ENCODE measurements at places on chromosomes 1 and 21.

DNA sequence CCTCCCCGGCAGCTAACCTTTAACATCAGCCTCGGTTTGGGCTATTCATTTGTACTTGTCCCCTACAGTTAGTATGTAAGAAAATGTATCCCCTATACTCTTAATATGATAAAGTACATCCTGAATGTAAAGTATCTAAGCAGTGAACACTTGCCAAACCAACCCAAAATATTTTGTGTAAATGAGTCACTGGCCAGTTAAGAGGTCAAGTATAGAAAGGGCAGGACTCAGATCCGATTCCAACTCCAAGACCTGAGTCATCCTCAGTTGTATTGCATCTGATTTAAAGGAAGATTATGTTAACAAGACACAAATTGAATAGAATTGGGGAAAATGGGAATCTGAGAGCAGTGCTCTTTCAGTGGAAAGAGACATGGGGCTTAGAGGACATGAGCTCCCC lies 84.4 kb downstream of the CD58 start:
- DNase-seq: no peak

DNA sequence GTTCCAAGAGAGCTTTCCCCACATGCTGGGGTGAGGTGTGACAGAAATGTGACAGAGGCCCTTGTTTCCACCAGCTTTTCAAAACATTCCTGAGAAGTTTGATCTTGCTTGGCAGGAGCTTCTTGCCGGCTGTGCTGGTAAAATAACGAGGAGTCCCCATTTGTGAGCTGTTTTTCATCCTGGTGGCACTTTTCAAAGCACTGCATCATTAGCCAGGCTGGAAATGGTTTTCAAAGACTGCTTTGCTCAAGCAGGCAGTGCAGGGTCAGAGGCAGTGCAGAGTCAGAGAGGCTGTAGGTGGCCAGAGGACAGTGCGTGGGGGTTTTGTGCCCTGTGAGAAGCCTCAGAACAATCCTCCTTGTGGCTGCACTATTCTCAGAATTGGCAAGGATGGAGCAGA lies 75.8 kb upstream of the KCNA3 start:
- DNase-seq: no peak

GRCh38 chr1:150194381-150195031 lies 41.4 kb downstream of the ANP32E start:
- no peak for DNase-seq

DNA sequence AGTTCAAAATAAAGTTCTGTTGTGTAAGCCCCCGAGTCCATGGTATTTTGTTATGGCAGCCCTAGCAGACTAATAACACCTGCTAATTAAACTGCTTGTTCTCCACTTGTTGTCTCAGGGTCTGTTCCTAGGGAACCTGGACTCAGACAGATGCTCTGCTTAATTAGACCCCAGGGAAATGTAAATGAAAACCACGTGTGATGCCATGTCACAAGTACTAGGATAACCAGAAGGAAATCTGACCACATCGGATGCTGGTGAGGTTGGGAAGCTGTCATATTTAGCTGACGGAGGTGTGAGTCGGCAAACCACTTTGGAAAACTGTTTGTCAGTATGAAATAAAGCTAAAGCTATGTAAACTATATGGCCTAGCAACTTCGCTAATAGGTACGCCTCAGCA lies 19.6 kb downstream of the EDN2 start:
- no peak for DNase-seq

DNA sequence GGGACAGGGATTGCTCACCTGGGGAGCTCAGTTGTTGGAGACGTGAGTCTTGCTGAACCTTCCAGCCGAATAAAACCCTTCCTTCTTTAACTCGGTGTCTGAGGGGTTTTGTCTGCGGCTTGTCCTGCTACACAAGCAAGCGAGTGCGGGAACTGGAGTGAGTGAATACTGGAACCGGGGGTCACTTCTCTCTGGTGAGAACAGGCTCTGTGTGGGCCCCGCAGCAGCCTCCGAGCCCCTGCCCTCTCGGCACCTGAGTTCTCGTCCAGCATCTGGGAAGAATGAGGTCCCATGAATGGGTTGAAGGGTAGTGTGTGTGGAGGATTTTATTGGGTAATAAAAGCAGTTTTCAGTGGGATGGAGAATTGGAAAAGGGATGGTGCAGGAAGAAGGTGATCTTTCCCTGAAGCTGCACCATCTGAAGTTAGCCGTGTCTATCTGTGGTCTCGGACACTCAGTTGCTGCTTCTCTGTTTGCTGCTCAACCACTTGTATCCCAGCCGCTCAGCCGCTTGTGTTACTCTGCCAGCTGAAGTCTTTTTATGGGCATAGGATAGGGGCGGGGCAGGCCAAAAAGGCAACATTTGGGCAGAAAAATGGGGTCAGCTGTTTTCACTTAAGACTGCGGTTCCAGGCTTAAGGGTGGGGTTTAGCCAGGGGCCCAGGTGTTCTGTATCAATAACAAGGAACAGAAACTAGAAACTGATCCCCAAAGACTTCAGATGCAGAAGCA lies 450.6 kb upstream of the CAMK1G start:
- no peak for DNase-seq
